NCI-H446 treated with DMSO at 0.1 percent for 48 hours (cell line): ENCODE measurements at places on chromosomes 16 and 17.

GRCh38 chr17:61479493-61480413 is 27.5 kb downstream of the TBX4 start:
- DNase-seq, result no peak

DNA sequence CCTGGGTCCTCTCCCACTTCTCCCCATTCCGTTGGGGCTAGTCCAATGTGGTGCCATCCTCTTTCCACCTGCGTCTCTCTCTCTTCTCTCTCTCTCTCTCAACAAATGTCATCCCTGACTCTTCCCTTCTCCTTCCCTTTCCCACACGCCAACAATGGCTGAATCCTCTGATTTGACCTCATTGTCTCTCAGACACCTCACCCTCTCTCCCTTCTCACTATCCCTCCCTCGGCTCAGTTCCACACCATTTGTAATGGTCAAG is 628 bp upstream of the ZNF18 start:
- DNase-seq, result no peak

GRCh38 chr16:20026361-20027072 is 47.2 kb downstream of the GPR139 start:
- no peak for DNase-seq

DNA sequence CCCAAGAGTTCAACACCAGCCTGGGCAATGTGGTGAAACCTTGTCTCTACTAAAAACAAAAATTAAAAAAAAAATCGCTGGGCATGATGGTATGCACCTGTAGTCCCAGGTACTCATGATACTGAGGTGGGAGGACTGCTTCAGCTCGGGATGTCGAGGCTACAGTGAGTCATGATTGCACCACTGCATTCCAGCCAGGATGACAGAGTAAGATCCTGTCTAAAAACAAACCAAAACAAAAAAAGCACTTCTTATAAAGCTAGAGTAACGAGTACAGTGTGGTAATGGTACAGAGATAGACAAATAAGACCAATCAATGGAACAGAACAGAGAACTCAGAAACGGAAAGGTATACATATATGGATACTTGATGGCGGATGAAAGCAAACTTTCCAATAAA is 4.4 kb downstream of the NSMCE1 start:
- DNase-seq, result no peak

DNA sequence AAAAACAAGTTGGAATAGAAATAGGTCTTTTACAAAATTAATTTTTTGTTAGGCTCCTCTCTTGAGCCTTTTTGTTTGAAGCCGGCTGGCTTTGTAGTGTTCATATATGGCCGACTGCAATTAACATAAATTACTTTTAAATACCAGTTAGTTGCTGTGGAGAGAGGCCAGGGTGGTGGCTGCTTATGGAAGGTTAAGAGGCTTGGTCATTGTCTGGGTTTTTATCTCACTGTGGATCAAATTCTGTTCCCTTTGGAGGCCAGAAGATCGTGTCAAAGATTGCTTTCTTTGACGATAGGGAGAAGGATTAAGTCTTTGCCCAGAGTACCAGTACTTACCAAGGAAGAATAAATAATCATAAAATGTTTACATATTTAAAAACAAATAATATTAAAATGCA is 39.9 kb downstream of the MSI2 start:
- DNase-seq, result no peak
